Neural crest cell (in vitro differentiated cells): ENCODE measurements at places on chromosomes 16 and 17. TPM values are rescaled to one million over a fixed set of nuclear protein-coding genes. Genes with fewer than 3 reads are reported as not detected.

The CCL11 gene
- total RNA-seq, result not detected in 2 replicates

The LPO gene
- not detected in 2 replicates for total RNA-seq

The OSGIN1 gene
- 2.4 and 3.0 TPM in 2 replicates for total RNA-seq

The TVP23C gene
- total RNA-seq, result 9.2 and 15.3 TPM in 2 replicates

The NXN gene
- total RNA-seq, result 75.9 and 76.4 TPM in 2 replicates

The HBA2 gene
- total RNA-seq, result not detected in 2 replicates

The IGFALS gene
- 0.14 TPM in 1 of 2 replicates, not detected in the other for total RNA-seq

The SOX9 gene
- total RNA-seq, result 36.8 and 36.9 TPM in 2 replicates

The LITAFD gene
- total RNA-seq, result not detected in 2 replicates

The MTSS2 gene
- 93.3 and 95.0 TPM in 2 replicates for total RNA-seq

The LDHD gene
- total RNA-seq, result 0.56 TPM in 1 of 2 replicates, not detected in the other

DNA sequence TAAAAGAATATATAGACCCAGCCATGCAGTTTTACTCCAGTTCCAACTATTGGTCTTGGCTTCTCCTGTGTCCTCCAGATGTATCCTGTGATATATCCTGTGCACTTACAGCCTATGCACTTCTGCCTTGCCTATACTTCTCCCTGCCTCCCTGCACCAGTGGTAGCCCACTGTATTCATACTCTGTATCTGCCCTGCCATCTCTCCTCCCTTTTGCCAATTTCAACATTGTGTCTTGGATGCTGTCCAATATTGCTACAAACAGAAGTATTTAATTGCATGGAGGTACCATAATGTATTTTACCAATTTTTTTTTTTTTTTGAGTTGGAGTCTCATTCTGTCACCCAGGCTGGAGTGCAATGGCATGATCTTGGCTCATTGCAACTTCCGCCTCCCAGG lies 242.7 kb downstream of the HAPSTR1 start:
- no peak overlapping the region for H3K27ac ChIP-seq
- H3K36me3 ChIP-seq, result no peaks in the 10 kb centered on the region
- no peak for DNase-seq
- H3K4me3 ChIP-seq, result no peak overlapping the region

DNA sequence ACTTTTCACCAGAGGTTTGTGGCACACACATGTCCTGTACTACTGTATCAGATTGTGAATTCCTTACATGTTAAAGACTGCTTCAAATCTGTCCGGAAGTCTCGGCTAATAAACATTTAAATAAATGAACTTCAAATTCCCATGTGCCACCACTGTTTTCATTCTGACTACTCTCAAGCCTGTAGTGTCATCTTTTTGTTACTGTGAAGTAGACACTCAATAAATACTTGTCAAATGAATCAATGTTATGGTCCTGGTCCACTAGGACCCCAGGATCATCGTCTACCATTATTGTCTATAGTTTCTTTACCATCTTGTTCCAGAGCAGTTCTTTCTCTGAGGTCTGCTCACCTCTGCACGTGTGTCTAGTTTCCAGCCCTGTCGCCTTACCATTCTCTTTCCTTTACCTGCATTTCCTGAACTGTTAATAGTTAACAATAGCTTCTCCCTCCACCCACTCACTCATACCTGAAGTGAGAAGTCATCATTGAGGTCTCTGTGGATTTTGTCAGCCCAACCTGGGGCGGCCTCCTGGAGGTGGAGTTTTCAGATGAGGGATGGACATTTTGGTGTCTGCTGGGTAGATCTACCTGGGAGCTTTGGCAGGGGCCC lies 333.0 kb downstream of the SEC14L1 start:
- H3K27ac ChIP-seq, result no peak overlapping the region
- H3K4me1 ChIP-seq, result peaks cover 96% of the 10 kb centered on the region
- H3K36me3 ChIP-seq, result peaks cover 15% of the 10 kb centered on the region
- no peaks in the 10 kb centered on the region for H3K27me3 ChIP-seq

DNA sequence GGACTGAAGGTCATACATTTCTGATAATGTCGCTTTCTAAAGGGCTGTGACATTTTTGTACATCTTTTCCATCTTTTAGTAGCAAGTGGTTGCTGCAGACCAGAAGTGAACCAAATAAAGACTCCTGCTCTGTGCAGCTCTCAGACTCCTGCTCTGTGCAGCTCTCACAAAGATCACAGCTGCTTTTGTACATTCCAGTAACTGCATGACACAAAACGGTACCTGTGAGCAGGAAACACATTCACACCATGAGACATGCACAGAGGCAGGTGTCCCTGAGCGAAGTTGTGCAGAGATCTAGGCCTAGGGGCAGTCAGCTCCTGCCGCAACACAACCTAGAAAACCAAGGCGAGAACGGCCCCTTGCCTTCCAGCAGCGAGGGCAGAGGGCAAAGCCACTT lies 67.5 kb downstream of the KLHDC4 start:
- no peak for DNase-seq
- no peaks in the 10 kb centered on the region for H3K4me1 ChIP-seq
- H3K36me3 ChIP-seq, result no peaks in the 10 kb centered on the region
- no peaks in the 10 kb centered on the region for H3K27me3 ChIP-seq

DNA sequence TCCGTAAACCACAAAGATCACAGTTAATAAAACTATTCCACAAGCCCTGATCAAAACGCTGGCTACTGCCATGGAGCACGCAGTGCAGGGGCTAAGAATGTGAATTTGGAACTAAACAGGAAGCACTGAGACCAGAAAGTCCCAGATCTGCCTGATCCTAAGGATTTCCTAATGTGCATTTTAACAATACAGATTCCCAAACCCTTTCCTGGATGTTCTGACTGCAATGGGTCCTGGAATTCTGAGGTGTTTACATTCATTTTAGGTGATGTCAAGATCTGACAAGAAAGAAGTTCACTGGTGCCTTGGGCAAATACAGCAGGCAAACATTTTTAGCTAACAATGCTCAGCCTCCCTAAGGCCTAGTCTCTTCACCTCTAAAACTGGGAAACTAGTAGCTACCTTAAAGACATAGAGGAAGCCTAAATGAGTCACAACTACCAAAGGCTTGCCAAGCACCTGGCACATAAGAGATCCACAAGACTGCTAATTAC lies 10.3 kb downstream of the NSMCE1 start:
- H3K27me3 ChIP-seq, result peaks cover 6% of the 10 kb centered on the region
- no peak overlapping the region for H3K4me3 ChIP-seq
- DNase-seq, result no peak
- peaks cover 20% of the 10 kb centered on the region for H3K4me1 ChIP-seq
- peaks cover 1% of the 10 kb centered on the region for H3K36me3 ChIP-seq

- no peak for DNase-seq
- no peaks in the 10 kb centered on the region for H3K4me1 ChIP-seq
- H3K27ac ChIP-seq, result no peak overlapping the region
- H3K4me3 ChIP-seq, result no peak overlapping the region
- H3K27me3 ChIP-seq, result no peaks in the 10 kb centered on the region
- H3K36me3 ChIP-seq, result no peaks in the 10 kb centered on the region
Measured at GRCh38 chr17:71071837-71072236, 902.5 kb downstream of the KCNJ2 start.

DNA sequence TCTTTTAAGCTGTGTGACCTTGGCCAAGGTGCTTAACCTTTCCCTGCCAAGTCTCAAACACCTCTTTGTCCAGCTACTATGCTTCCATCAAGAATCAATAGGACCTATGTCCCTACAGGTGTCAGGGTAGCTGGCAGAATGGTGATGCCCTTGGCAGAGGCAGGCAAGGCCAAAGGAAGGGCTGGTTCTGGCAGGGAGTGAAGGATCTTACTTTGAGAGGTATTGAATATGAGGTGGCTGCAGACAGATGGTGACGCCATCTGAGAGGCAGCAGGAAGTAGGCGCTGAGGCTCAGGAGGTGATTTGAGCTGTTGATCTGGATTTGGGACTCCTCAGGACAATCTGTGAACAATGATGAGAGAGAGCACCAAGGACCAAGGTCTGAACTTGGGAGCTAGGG lies 12.5 kb downstream of the ABCC3 start:
- H3K27me3 ChIP-seq, result no peaks in the 10 kb centered on the region
- H3K36me3 ChIP-seq, result no peaks in the 10 kb centered on the region
- no peak overlapping the region for H3K27ac ChIP-seq

- DNase-seq, result no peak
- peaks cover 13% of the 10 kb centered on the region for H3K4me1 ChIP-seq
- H3K36me3 ChIP-seq, result no peaks in the 10 kb centered on the region
Measured at GRCh38 chr16:8585041-8585440, 5.3 kb downstream of the TMEM114 start.

GRCh38 chr17:14815079-14815478 lies 450.0 kb downstream of the PMP22 start:
- H3K27ac ChIP-seq, result no peak overlapping the region
- peaks cover 12% of the 10 kb centered on the region for H3K4me1 ChIP-seq
- no peak overlapping the region for H3K4me3 ChIP-seq

- peak overlapping the region; percentile 98 for H3K4me3 ChIP-seq
- peaks cover 5% of the 10 kb centered on the region for H3K36me3 ChIP-seq
- H3K4me1 ChIP-seq, result peaks cover 81% of the 10 kb centered on the region
- peak overlapping the region; percentile 100 for H3K27ac ChIP-seq
- no peak for DNase-seq
Measured at GRCh38 chr17:77451894-77452852, 311.4 kb downstream of the SEC14L1 start.

DNA sequence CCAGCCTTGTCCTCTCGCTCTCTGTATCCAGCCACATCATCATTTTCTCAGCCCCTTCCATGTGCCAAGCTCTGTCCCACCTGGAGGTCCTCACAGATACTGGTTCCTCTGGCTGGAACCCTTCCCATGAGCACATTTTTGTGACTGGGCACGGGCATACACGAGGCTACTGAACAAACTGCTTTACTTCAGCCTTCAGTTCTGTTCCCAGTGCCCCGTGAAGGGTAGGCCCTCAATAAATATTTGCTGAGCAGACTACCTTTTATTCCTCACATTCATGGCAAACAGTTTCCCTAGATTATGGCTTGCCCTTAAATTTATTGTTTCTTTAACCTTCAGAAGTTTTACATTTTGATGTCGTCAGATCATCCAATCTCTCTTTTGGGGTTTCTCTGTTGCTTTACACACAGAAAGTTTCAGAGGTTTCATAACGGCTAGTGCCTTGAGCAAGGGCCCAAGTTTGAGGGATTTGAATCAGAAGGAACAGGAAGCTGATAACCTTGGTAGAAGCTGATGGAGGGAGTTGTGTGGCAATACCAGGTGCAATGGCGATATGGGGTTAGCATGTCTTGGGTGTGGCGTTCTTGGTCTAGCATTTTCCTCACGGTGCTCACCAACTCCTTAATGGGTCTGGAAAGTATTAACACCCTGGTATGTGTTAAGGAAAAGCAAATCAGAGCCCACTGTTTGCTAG lies 27.8 kb downstream of the TMEM92 start:
- no peaks in the 10 kb centered on the region for H3K36me3 ChIP-seq
- H3K4me3 ChIP-seq, result no peak overlapping the region
- peaks cover 8% of the 10 kb centered on the region for H3K4me1 ChIP-seq
- DNase-seq, result no peak

- H3K4me1 ChIP-seq, result peaks cover 20% of the 10 kb centered on the region
- DNase-seq, result no peak
- no peaks in the 10 kb centered on the region for H3K27me3 ChIP-seq
- peak overlapping the region; percentile 17 for H3K27ac ChIP-seq
Measured at GRCh38 chr16:81616321-81617020, 162.6 kb upstream of the PLCG2 start.

DNA sequence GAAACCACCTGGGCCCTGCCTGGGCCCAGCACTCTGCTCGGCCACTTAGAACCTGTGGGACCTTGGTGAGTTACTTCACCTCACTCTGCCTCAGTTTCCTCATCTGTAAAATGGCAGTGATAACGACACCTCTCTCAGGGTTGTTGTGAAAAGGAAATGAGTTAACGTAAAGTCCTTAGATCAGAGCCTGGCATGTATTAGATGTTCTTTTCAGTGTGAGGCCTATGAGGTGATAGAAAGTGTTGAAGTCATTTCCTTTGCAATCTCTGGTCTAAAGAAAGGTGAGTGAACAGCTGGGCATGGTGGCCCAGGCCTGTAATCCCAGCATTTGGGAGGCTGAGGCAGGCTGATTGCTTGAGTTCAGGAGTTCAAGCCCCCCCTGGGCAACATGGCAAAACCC lies 51.7 kb upstream of the LGALS9 start:
- H3K27me3 ChIP-seq, result no peaks in the 10 kb centered on the region
- no peak for DNase-seq
- H3K36me3 ChIP-seq, result peaks cover 3% of the 10 kb centered on the region
- no peak overlapping the region for H3K27ac ChIP-seq

DNA sequence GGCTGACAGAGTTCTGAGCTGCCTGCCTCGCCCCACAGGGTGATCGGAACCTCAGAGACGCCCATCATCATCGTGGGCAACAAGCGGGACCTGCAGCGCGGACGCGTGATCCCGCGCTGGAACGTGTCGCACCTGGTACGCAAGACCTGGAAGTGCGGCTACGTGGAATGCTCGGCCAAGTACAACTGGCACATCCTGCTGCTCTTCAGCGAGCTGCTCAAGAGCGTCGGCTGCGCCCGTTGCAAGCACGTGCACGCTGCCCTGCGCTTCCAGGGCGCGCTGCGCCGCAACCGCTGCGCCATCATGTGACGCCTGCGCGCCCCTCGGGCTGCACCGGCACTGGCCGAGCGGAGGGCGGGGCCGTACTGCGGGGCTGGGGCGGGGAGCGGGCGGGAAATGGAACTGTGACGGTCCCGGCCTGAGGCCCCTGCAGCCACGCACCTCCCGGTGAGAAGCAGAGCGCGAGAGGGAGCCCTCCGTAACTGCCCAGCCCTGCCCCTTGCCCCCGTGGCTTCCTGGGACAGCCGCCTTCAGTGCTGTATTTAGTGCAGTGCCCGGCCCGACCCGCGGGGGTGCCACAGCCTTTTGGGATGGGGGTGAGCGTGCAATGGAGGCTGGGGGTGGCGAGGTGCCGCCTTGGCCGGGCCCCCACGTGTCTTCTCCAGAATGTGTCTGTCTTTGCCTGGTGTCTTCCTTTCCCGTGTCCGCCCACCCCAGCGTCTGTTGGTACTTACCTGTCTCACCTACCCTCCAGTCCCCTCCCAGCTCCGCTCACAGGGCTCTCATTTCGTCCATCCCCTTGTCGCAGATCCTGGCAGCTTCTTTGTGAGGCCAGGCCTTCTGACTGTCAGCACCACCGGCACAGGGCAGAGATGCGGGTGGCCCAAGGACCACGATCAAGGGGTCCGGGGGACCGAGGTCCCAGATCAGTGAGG lies 9.8 kb downstream of the RASL10B start:
- peaks cover 3% of the 10 kb centered on the region for H3K4me1 ChIP-seq
- H3K27ac ChIP-seq, result no peak overlapping the region
